ENCODE measurements at places on chromosomes 1 and 21.

- no peak for DNase-seq
Measured at GRCh38 chr1:86640161-86640670, 64.2 kb upstream of the SH3GLB1 start.

GRCh38 chr1:213409971-213410370, 358.9 kb downstream of the RPS6KC1 start:
- no peak for DNase-seq

- DNase-seq = no peak
Measured at GRCh38 chr1:222224156-222224555, 323.7 kb downstream of the HHIPL2 start.

- no peak for DNase-seq
Measured at GRCh38 chr1:194538453-194538852, 1352.0 kb upstream of the B3GALT2 start.

GRCh38 chr1:30969903-30970302, 61.3 kb upstream of the SDC3 start:
- no peak for DNase-seq

DNA sequence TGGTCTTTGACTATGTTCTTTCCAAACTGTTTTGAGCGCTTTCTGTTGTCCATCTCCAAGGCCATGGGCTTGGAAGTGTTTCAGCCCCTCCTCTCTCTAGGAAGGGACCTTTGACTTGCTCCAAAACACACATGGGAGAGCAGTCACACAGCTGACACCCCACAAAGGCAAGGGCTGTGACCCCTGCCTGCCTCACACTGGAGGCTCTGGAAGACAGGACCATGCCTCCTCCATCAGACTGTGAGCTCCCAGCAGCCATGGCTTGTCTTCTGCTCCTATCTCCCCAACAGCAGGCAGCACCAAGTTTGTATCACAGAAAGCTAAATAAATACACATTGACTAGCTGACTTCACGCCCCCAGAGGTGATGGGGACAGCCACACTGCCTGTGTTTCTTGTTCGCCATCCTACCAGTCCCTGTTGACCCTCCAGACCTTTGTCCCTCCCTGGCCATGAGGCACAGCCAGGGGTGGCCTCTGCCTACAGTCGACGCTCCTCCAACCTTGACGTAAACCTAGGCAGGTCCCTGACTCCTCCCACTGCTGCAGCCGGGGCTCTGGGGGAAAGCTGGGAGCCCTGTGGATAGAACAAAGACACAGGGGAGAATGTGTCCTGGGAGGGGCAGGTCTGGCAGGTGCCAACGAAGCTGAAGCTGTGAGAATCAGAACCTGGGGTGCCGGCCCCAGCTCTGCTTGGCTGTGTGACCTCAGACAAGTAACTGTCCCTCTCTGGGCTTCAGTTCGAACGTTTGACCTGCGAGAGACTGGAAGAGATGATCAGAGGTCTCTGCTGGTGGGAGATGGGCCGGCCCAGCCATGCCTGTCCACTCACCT, 4.8 kb downstream of the PLA2G2F start:
- no peak for DNase-seq

DNA sequence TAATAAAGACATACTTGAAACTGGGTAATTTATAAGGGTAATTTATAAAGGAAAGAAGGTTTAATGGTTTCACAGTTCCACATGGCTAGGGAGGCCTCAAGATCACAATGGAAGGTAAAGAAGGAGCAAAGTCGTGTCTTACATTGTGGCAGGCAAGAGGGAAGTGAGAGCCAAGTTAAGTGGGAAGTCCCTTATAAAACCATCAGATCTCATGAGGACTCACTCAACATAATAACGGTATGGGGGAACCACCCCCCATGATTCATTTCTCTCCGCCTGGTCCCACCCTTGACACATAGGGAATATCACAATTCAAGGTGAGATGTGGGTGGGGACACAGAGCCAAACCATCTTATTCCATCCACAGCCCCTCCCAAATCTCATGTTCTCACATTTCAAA, 76.8 kb upstream of the ZNF678 start:
- DNase-seq = no peak

DNA sequence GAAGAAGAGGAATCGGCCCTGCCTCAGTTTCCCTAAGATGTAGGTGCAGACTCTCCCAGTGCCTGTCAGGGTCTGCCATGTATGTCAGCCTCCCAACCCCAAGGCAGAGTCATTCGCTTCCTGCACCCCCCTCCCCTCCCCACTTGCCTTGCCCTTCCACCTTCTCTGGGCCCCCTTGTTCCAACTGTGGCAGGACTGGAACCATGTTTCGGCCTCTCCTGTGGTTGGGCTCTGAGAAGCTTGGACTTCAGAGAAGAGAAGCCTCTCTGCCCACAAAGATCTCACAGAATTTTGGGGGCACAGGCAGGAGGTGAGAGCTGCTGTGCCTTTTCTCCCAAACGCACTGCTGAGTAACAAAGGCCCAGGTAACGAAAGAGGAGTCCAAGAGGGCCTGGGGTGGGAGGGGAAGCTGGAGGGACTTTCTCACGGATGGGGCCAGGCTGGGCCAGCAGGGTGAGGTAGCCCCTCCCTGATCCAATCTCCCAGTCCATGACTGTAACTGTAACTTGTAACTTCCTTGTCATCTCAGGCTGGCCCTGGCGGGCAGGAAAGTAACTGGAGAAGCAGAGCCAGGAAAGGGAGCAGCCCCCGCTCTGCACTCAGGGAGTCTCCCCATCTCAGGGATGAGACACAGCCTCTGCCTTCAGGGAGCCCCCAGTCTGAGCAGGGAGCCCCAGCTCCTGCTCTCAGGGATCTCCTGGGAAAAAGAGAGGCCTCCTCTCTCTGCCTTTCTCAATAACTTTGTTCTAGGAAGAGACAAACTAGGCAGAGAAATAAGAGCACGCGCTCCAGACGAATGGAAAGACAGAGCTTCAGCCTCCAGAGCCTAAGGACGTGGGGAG, 11.3 kb downstream of the CRABP2 start:
- DNase-seq = no peak

- DNase-seq = no peak
Measured at GRCh38 chr1:230575886-230576500, 66.3 kb upstream of the COG2 start.

DNA sequence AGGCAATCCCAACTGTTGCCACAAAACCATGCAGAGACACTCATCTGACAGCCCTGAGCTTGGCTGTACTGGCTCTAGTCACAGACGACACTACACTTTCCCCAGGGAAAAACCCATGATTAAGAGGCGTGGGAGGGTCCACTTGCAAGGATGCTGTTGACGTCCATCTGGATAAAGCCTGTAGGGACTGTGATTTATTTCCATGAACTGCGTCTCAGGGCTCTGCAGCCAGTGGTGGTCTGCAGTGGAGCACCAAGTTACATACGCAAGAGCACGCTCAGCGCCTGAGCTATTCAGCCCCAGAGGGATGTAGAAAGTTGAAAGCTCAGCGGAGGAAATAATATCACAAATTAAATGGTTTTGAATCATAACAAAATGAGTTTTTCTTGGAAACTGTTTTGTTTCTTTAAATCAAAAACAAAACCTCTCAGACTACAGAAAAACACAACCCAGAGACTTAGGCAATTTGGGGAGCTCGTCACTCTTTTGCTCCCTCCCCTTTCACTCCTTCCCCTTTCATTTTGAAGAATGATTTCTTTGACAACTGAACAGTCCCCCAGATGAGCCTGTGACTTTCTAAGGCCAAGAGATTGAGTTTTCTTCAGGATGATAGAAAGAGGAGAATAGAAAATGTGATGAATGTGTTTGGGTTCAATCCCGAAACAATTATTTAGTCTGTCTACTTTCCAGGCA, 71.2 kb downstream of the NGF start:
- no peak for DNase-seq

GRCh38 chr1:11377001-11377583, 101.9 kb upstream of the DISP3 start:
- DNase-seq = no peak

- DNase-seq = no peak
Measured at GRCh38 chr1:94592571-94592920, 51.0 kb upstream of the F3 start.

GRCh38 chr1:88378560-88378959, 305.5 kb upstream of the PKN2 start:
- no peak for DNase-seq

DNA sequence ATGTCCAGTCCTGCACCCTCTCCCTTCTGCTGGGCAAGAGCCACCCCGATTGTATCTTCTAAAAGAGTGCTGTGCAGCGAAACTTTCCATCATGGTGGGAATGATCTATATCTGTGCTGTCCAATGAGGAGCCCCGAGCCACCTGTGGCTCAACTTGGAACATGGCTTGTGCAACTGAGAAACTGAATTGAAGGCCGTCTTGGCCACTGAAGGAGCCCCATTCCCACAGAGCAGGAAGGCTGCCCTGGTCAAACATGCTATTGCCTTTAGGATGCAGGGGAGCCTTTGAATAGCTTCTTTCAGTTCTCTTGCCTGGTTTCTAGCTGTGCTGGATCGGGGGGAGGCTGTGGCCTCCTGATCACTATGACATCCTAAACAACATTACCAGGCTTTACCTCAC, 427.6 kb downstream of the SETD4 start:
- no peak for DNase-seq

DNA sequence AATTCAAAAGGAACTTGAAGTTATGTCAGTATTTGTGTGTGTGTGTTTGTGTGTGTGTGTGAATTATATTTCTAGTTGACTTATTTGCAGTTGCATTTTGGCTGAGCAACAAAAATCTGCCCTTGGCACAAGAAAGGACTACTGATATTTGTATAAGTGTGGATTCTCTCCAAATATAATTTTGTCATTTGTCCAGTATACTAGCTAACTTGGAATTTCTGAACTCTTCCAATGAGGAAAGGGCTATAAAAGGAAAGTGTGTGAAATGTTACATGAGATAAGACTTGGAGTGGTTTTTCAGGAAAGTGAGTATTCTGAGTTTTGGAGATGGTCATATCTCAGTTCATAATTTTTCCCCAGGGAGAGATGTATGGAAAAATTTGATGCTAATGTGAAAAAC, 1384.1 kb upstream of the B3GALT2 start:
- no peak for DNase-seq

GRCh38 chr21:45979141-45979631, 2.4 kb upstream of the COL6A1 start:
- DNase-seq = no peak

DNA sequence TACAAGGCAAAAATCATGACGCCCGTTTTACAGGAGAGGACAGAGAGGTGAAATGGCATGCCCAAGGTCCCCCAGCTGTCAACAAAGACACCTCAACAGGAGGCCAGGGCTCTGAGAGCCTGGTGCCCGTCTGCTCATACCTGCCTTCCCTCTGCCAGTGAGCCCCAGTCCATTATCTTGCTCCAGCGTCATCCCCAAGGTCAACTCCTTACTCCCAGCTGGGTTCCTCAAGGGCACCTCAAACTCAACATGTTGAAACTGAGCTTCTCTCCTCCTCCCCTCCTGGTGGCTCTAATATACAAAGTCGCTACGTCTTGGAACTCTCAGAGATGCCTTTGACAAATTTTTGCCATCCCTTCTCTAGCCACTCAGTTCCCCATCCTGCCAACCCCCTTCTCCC, 3.2 kb downstream of the PBXIP1 start:
- no peak for DNase-seq

- DNase-seq = no peak
Measured at GRCh38 chr21:21631961-21632360, 633.8 kb downstream of the NCAM2 start.

GRCh38 chr1:63731117-63732043, 42.4 kb upstream of the ROR1 start:
- no peak for DNase-seq

DNA sequence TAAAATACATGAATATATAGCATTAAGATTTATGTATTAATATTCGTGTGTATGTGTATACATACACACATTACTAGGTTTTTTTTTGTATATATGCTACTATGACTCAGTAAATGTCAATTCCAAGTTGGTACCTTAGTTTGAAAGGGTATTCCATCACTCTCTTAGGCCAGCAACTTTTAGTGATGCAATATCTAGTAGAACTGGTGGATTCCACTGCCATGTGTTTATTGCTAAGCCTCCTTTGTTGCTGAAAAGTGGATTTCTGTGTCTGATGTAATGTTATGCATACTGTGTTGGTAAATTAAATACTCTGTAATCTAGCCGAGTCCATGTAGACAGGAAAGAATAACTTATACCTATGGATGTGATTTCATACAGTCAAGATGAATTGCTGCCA, 16.9 kb upstream of the COL11A1 start:
- DNase-seq = no peak

- DNase-seq = no peak
Measured at GRCh38 chr21:42624095-42624790, 29.2 kb upstream of the PDE9A start.

DNA sequence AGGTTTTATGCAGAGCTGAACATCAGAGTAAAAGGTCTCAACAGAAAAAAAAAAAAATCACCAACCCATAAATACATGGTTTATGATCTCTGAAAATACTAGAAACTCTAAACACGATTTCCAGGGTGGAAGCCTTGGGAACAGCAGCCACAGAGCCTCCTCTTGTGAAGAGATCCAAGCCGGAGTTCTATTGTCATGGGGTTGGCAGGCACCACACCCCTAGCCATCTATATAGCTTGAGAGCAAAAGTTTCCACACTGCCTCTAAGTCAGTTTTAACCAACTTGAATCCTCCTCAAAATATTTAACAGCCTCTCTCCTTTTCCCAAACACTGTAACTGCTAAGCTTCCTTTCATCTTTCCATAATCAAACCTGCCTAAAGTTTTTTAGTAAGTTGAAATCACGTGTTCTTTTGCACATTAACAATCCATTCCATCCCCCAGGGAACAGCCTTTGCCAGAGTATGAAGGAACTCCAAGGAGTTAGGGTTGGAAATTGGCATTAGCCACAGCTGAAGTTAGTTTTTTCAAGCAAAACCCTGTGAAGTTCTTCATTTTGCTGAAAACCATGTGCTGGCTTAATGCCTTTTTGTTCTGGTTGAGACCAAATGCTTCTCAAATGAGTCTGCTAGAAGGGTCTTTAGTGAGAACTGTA, 13.8 kb upstream of the SEC16B start:
- no peak for DNase-seq

GRCh38 chr1:162756523-162756922, 34.0 kb upstream of the HSD17B7 start:
- DNase-seq = no peak

GRCh38 chr1:37647281-37647680, 12.6 kb upstream of the RSPO1 start:
- no peak for DNase-seq

- DNase-seq = no peak
Measured at GRCh38 chr21:39510240-39510639, 58.5 kb downstream of the SH3BGR start.

DNA sequence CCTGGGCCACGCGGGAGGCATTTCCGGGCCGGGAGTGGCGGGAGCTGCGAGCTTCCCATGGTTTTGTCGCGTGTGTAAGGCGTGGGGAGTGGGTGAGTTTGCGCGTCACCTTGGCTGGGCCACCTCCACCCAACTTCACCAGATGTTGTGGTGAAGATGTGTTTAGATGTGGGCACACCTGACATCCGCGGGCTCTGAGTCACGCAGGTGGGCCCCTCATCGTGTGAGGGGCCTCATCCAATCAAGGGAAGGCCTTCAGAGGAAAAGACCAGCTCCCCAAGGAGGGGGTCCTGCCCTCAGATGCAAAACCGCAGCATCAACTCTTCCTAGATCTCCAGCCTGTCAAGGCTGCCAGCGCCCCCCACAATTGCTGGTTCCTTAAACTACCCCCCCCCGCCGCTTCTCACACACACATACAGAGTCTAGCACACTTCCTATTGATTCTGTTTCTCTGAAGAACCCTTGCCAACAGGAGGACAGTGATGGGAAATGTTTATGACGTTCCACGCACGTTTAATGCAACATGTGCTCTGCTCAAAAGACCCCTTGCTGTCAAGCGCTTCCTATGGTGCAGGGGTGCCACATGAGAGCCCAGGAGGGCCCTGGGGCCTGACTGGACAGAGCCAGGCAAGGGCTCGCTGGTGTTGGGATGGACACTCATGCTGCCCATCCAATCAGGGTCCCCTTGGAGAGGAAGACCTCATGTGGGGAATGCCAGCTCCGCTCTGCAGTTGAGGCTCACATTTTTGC, 11.9 kb downstream of the ACTRT2 start:
- no peak for DNase-seq

Data from stimulated activated CD8-positive, alpha-beta memory T cell treated with anti-CD3 and anti-CD28 coated beads, Interleukin-4, amount 100 ng/mL, for 1 hour (primary cell).